ENCODE measurements at places on chromosomes 3 and 15.

DNA sequence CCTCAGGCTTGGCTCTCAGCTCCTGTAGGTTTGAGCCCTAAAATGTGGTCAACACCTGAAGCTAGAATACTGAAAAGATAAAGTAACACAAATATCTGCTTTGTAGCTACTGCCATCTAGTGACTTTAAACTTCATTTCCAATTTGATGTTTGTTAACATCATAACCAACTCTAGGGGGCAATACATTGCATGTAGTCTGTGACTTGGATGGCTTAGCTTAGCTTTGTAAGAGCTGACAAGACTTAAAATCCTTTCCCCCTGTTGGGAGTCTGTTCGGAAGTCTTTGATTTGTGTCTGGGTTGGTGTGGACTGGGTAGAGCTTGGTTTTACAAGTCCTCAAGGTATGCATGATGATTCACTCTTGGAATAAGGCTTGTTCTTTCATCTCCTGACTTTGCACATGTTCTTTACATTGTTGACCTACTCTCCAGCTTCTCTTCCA, 51.7 kb downstream of the SCN11A start:
- DNase-seq, result no peak

GRCh38 chr3:111610189-111610588, 15.0 kb upstream of the ZBED2 start:
- peak; percentile 57 for DNase-seq

GRCh38 chr3:27022096-27022761, 347.0 kb downstream of the NEK10 start:
- no peak for DNase-seq

- no peak for DNase-seq
Observed at GRCh38 chr3:129211345-129211744, 27.6 kb upstream of the CNBP start.

GRCh38 chr3:149813367-149814281, 609 bp downstream of the RNF13 start:
- DNase-seq, result peak; percentile 37

- no peak for DNase-seq
Observed at GRCh38 chr3:8441969-8442559, 59.6 kb upstream of the LMCD1 start.

DNA sequence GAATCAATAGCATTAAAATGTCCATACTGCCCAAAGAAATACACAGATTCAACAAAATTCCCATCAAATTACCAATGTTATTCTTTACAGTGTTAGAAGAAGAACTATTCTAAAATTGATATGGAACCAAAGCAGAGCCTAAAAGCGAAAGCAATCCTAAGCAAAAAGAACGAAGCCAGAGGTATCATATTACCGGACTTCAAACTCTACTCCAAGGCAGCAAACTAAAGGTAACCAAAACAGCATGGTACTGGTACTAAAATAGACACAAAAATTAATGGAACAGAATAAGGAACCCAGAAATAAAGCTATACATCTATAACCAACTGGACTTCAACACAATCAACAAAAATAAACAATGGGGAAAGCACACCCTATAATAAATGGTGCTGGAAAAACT, 167.5 kb downstream of the ADAMTS9 start:
- no peak for DNase-seq

DNA sequence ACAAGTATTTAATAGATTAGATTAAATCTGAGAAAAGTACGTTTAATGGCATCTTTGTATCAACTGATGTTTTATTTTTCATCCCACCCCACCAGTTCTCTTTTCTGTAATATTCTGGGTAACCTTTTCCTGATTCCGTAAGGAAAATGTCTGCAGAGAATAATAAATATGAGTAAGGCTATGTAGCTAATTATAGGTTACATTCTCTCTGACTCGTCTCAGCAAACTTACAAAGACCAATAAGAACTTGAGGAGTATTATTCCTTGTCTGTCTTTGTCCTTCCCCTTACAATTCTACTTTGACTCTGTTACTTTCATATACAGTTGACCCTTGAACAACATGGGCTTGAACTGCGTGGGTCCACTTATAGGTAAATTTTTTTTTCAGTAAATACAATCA, 12.1 kb downstream of the SNAP23 start:
- DNase-seq, result no peak

DNA sequence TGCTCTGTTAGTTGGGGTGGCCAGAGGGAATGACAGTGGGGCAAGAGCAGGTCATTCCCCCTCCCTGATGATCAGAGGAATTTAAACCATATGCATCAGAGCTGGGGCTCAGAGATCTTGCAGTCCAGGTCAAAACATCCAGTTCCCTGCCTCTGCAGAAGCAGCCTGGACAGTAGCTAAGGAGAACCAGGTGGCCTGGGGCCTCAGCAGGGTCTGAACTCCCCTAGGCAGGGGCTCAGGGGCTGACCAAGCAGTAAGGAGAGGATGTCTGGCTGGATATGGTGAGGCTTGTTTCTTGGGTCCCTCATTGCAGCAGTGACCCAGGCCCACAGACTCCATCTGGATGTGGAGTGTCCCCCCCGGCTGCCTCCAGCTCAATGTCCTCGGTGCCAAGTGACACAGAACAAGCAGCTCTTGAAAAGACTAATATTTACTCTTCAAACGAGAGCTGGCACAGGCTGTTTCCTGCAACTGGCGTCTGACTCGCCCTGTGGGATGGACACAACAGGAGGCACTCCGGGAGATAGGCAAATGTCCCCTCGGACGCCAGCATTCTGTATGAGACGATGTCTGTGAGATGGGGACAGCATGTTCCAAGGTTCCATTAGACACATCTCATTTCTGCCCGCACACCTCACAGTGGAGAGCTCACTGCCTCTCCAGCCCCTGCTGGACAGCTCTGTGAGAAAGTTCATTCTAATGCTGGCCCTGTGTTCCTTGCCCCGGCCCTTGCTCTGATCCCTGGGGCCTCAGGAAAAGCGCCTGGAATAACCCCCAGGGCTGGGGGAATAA, 37.1 kb downstream of the SEC22C start:
- DNase-seq, result no peak

DNA sequence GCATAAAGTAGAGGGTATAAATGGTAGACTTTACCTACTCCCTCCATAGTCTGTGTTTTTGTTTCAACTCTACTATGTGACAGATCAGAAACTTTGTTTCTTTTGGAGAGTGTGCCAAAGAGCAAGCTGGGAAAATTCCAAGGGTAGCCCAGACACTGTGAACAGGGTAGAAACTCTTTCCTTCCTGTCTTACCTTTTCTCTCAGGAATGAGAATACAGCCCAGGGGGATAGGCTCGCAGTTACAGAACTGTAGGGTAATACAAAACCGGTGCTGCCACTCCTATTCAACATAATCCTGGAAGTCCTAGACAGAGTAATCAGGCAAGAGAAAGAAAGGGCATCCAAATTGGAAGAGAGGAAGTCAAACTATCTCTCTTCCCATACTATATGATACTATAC, 256.3 kb downstream of the CPNE4 start:
- DNase-seq, result no peak

All from activated naive CD4-positive, alpha-beta T cell treated with anti-CD3 and anti-CD28 coated beads, Interleukin-2, amount 10 ng/mL, durations not matched to agents 7 days and 5 days (primary cell).